Activated naive CD8-positive, alpha-beta T cell treated with anti-CD3 and anti-CD28 coated beads for 36 hours (primary cell): ENCODE measurements at places on chromosomes 6 and 20. TPM values are rescaled to one million over a fixed set of nuclear protein-coding genes. Genes with fewer than 3 reads are reported as not detected.

TBC1D20 gene
- total RNA-seq, result 18.6 TPM

DNA sequence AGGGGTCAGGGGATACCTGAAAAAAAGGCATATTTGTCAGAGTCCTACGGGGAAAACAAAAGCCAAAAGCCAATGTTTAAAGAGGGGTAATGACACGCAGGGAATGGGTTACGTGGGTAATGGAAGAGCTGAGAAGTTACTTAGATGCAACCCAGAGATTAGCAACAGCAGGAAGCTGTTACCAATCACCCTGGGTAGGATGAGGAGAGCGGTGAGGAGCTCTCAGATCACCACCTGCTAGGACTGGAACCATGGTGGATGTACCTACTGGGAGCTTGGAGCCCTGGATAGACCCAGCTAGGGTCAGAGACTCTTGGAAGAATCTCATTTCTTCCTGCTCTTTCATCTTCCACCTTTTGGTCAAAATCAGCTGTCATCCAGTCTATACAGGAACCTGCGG is 51.2 kb upstream of the RNF24 start:
- DNase-seq, result no peak

DNA sequence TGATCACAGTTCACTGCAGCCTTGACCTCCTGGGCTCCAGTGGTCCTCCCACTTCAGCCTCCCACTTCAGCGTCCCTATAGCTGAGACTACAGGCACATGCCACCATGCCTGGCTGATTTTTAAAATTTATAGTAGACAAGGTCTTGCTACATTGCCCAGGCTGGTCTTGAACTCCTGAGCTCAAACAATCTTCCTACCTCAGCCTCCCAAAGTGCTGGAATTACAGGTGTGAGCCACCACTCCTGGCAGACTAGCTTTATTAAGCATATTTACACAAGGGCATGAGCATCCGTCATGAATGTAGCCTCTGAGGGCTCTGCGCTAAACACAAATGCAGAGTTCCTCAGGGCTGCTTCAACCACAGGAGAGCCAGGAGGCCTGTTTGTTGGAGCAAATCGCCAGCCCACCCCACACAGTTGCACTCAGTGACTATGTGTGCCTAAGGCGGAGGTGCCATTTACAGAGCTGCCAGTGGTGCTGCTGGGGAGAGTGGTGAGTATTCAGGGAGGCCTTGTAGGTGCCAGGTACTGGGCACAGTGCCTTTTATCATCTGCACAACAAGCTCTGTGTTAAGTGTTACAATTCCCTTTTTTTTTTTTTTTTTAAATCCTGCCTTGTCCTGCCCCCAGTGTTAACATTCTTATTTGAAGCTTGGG is 78.2 kb downstream of the PSMG4 start:
- no peak for DNase-seq

HLA-DMB gene
- 4.6 TPM for total RNA-seq

GRCh38 chr6:133170602-133171001 is 70.6 kb upstream of the EYA4 start:
- DNase-seq, result no peak

ZNF831 gene
- total RNA-seq, result 6.5 TPM

- no peak for DNase-seq
Observed at GRCh38 chr6:116244284-116244683, 9.6 kb downstream of the TSPYL4 start.

TMEM151B gene
- not detected for total RNA-seq

GRCh38 chr6:155152211-155153076 is 111.4 kb upstream of the CLDN20 start:
- DNase-seq, result no peak

SNPH gene
- total RNA-seq, result 3.2 TPM

C20orf202 gene
- total RNA-seq, result not detected

DNA sequence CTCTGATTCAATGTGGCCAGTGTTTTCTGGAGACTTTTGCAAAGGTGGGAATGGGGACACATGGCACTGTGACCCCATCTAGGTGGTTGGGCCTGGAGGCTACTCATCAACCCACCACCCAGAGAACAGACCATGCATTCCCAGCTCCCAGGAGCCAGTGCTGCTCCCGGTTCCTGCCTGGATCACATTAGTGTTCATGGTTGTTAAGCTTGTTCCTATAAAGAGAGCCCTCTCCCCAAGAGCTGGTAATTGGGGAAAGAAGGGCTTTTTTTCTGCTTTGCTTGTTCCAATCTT is 102.0 kb downstream of the PHACTR3 start:
- no peak for DNase-seq

DNA sequence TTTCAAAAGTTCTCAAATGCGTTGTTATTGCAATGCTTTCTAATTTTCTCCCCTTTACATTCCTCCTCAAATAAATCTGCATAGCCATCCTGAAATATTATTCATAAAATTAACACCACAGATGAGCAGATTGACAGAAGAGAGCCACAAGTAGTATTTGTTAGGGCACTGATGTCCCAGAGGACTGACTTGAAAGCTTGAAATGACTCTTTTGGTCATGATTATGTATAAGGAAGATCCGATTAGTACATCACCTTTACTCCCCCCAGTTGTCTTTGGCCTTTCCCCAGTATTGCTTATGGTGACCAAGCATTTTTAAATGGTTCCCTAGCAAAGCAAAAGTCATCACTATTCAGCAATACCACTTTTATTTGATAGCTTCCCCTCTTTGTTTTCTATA is 187.6 kb downstream of the ADAT2 start:
- no peak for DNase-seq

DNA sequence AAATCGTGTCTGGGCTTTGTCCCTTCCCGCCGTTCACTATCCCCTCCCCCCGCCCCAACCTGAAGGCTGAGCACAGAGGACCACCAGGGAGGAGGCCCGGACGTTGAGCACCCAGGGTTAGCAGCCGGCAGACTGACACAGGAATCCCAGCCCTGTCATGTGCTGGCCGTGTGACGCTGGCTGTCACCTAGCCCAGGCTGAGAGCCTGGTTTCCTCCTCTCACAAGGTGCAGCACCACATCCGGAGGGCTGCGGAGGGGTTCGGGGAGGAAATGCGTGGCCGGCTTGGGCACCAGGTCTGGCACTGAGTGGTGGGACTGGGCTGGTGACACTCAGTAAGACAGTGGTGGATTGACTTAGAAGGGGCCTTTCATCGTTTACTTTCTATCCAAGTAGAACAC is 4.6 kb upstream of the LSM14B start:
- DNase-seq, result peak; percentile 65

DNA sequence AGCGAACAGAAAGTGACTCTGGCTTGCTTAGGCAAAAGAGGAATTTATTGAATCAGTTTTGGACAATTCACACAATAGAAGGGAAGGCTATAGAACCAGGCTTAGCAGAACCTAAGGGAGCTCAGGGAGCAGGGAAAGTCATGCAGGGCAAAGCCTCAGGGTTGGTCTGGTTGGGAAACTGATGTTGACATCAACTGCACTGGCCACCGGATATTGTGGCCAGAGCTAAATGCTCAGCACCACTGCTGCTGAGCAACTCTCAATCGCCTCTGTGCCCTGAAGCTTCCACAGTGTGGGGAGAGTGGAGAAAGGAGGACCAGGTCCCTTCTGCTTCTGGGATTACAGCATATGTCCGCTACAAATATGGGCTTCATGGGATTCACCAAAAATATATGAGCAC is 93.3 kb upstream of the GCM1 start:
- DNase-seq, result no peak

- no peak for DNase-seq
Observed at GRCh38 chr6:123997223-123997622, 193.6 kb downstream of the NKAIN2 start.

VAPB gene
- 38.4 TPM for total RNA-seq

DNA sequence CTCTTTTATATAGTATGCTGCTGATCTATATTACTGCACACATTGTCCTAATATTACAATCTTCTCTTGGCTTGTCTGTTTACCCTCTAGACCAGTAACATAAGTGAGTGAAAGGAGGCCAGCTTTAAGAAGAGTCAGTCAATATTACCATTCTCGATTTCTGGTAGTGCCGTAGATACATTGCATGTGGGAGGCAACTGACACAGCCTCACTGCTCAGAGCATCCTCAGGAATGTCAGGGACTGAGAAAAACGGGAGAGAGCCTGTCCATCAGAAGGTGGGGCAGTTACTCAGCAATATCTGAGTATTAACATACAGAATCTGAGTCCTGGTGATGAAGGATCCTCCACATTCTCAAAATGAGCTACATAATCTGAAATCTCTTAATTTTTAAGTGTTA is 259.9 kb downstream of the GJA1 start:
- no peak for DNase-seq

GRCh38 chr6:16754876-16755275 is 6.4 kb downstream of the ATXN1 start:
- no peak for DNase-seq

XKR7 gene
- 0.04 TPM for total RNA-seq

DNA sequence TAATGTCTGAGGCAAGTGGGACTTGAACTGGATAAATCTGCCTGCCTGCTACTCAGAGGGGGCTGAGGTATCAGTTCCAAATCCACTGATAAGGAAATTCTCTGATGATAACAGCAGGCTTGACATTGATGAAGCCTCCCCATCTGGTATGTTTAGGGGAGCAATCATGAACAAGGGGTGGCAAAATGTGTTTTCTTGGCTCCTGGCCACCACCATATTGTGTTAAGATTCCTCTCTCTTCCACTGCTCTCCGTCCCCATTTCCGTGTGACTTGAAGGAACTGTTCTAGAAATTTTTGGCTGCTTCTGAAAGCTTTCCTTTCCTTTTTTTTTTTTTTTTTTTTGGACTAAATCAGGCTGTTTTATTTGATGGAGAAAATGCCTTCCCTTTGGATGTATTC is 335.3 kb upstream of the NRSN1 start:
- DNase-seq, result no peak

MEI4 gene
- total RNA-seq, result not detected

C2 gene
- 1.6 TPM for total RNA-seq

DNA sequence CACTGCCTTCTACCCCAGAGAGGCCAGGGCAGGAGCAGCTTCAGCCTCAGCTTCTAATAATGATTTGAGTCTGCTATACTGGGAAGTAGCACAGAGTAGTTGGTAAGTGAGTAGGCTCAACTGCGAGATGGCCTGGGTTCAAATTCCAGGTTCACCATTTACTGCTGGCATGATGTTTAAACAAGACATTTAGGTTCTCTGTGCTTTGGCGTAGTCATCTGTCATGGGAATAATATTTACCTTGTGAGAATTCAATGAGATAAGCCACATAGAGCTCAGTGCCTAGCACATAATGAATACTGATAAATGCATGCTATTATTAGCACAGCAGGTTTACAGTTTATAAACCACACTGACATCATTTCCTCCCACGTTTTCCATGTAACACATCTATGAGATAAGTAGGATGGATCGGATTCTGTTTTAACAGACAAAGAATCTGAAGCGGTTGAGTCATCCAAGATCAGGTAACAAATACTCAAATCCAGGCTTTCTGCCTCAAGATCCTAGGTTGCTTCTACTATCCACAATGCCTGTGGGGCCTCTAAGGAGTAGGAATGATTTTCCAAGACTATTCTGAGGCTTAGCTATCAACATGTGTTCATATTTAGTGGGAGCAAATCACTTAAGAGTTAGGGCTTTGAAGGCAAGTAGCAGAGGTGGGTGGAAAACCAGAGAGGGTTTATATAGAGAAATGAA is 72.9 kb upstream of the DTNBP1 start:
- no peak for DNase-seq

TEAD3 gene
- total RNA-seq, result 0.66 TPM

- DNase-seq, result no peak
Observed at GRCh38 chr20:3678856-3679720, 2.7 kb downstream of the ADAM33 start.

- DNase-seq, result no peak
Observed at GRCh38 chr6:11616200-11616611, 78.7 kb downstream of the TMEM170B start.

- DNase-seq, result no peak
Observed at GRCh38 chr20:8780915-8781314, 288.0 kb upstream of the PLCB4 start.

- DNase-seq, result no peak
Observed at GRCh38 chr6:18330548-18331081, 56.5 kb upstream of the RNF144B start.

PRKN gene
- 0.26 TPM for total RNA-seq

GRCh38 chr20:45341939-45342854 is 6.0 kb downstream of the SDC4 start:
- no peak for DNase-seq

DNA sequence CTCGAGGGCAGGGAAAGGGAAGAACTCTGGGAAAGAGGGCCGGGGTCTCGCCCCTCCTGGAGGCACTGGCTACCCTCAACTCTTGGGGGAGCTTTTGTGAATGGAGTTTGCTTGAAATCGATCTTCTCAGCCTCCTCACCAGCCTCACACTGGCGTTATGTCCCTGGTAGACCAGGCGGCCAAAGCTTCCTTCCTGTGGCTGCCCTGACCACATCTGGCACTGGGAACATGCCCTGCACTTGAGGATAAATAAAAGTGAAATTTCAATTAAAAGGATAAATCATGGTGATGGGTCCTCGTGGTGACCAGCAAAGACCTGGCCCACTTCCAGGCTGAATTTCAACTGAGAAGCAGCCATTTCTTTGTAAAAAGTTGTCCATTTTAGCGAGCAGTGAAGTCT is 234.7 kb downstream of the TAF4 start:
- DNase-seq, result no peak

DNA sequence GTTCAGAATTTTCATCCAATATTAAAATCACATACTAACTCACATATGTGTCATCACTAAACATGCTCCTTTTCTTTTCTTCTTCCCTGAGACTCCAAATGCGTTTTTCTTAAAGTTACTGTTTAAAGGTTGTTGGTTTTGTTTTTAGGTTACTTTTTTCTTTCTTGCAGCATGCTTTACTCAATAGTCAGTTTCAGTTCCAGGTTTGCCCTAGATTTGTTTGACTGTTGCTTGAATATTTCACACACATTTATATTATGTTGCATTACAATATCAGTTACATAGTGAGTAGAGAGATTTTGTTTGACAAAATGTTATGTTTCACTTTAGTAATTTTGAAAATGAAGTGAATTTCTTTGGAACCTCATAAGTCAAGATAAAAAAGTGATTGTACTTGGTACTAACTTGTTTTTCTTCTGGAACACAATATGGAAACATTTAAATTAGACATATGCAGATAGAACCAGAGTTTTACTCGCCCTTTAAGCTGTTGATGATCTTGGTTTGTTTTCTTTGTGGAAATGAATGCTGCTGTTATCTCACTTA is 27.3 kb downstream of the FNDC1 start:
- no peak for DNase-seq

DNA sequence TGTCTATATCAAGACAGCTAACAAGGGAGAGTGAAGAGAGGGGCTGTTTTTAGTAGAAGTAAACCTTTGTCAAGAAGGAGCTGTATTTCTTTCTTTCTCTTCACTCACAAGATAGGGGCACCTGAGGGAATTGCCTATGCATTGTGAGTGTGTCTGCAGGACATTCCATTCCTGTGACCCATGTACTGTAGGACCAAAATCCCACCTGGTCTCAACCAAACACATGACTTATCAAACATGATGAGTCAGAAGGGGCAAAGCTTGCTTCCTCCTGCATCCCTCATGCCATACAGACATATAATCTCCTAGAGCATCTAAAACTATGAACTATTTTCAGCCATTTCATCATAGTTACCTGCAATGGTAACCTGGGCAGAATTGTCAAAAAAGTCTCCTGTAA is 21.8 kb downstream of the PKHD1 start:
- no peak for DNase-seq
